Activated B cell treated with CpG ODN at 0.5 μM for 24 hours (primary cell): ENCODE measurements at places on chromosomes 1 and 21. TPM values are rescaled to one million over a fixed set of nuclear protein-coding genes. Genes with fewer than 3 reads are reported as not detected.

DNA sequence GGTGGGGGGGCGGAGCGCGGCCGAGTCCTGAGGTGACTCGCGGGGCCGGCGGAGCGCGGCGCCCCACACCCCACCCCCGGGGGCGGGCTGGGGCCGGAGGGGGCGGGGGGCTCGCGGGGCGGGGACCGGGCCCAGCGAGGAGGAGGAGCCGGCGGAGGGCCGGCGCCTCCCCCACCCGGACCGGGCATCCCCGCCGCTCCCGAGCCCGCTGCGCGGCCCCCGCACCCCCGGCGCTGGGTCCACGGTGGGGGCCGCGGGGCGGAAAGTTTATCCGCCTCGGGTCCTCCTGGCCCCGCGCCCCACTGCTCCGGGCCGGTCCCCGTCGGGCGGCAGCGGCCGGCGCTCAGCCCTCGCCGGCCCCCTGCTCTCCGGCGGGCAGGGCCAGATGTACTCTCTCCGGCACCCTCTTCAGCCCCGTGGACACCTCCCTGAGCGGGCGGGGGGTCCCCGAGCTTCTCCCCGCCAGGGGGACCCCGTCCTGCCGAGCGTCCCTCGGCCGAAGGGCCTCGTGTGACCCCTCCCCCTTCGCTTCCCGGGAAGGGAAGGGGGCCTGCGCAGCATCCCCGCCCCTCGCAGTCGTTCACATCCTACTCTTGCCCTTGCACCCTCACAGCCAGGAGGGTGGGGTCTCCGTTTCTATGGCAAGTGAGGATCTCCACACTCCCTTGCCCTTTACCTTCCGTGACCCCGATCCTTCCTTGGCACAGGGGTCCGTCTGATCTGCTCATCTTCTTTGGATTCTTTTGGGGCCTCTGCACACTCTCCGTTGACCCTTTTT is 663 bp downstream of the CAMTA1 start:
- no peaks in the 10 kb centered on the region for H3K27me3 ChIP-seq
- peaks cover 56% of the 10 kb centered on the region for H3K4me1 ChIP-seq
- DNase-seq = peak; percentile 60
- H3K27ac ChIP-seq = peak overlapping the region; percentile 93
- peaks cover 22% of the 10 kb centered on the region for H3K36me3 ChIP-seq
- H3K4me3 ChIP-seq = peak overlapping the region; percentile 96

- H3K27ac ChIP-seq = no peak overlapping the region
- H3K4me1 ChIP-seq = no peaks in the 10 kb centered on the region
- no peaks in the 10 kb centered on the region for H3K27me3 ChIP-seq
- H3K4me3 ChIP-seq = no peak overlapping the region
- no peaks in the 10 kb centered on the region for H3K36me3 ChIP-seq
- no peak for DNase-seq
Measured at GRCh38 chr1:19065526-19066247, 109.2 kb upstream of the IFFO2 start.

DNA sequence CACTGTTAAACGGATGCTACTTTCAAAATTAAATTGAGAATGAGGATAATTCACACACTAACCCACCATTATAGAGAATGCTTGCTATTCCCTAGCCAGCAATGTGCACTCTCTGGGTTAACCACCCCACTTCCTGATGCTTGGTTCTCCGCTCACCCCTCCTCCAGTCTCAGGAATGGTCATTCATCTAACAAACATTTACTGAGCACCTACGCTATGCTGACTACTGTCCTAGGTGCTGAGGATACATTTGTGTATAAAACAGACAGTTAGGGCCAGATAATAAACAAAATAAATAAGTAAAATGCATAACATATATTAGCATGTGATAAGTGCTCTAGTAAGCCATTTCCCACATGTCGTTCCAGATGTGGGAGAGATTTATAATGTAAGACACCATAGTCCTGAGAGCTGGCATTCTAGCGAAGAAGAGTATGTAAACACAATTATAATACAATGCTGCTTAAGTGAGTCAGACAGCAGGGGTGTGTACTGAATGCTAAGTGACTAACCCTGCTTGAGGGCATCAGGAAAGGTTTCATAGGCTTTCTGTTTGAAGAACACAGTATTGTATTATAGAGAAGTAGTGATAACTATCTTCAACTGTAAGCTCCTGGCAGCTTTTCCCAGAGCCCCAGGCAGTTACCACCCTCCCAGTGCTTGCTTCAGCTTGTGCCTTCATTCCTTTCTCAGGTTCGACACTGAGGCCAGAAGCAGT is 126.7 kb upstream of the CACHD1 start:
- no peak overlapping the region for H3K27ac ChIP-seq
- H3K36me3 ChIP-seq = no peaks in the 10 kb centered on the region
- H3K4me1 ChIP-seq = no peaks in the 10 kb centered on the region
- DNase-seq = no peak
- H3K4me3 ChIP-seq = no peak overlapping the region

- H3K4me1 ChIP-seq = peaks cover 69% of the 10 kb centered on the region
- peak overlapping the region; percentile 78 for H3K27ac ChIP-seq
- DNase-seq = no peak
- H3K36me3 ChIP-seq = peaks cover 35% of the 10 kb centered on the region
- no peaks in the 10 kb centered on the region for H3K27me3 ChIP-seq
Measured at GRCh38 chr1:84991097-84991920, 5.6 kb downstream of the MCOLN2 start.

DNA sequence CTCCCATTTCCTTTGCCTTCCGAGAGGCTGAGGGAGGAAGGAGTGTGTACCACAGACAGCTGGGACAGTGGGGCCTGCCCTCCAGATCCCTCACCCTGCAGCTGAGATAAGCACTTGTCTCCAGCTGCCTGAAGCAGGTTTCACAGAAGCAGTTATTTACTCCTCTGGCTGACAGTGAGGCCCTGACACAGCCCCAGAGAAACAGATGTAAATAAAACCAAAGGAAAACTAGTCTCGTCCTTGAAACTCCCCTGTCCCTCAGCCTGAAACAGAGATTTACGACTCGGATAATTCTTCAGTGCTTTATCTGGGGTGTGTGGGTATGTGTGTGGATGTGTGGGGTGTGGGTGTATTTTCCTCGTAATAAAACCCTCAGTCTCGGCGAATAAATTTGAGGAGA is 181.1 kb downstream of the IGSF21 start:
- H3K4me1 ChIP-seq = no peaks in the 10 kb centered on the region
- H3K36me3 ChIP-seq = no peaks in the 10 kb centered on the region
- H3K27ac ChIP-seq = no peak overlapping the region
- no peak for DNase-seq
- H3K27me3 ChIP-seq = peaks cover 16% of the 10 kb centered on the region
- H3K4me3 ChIP-seq = no peak overlapping the region

DNA sequence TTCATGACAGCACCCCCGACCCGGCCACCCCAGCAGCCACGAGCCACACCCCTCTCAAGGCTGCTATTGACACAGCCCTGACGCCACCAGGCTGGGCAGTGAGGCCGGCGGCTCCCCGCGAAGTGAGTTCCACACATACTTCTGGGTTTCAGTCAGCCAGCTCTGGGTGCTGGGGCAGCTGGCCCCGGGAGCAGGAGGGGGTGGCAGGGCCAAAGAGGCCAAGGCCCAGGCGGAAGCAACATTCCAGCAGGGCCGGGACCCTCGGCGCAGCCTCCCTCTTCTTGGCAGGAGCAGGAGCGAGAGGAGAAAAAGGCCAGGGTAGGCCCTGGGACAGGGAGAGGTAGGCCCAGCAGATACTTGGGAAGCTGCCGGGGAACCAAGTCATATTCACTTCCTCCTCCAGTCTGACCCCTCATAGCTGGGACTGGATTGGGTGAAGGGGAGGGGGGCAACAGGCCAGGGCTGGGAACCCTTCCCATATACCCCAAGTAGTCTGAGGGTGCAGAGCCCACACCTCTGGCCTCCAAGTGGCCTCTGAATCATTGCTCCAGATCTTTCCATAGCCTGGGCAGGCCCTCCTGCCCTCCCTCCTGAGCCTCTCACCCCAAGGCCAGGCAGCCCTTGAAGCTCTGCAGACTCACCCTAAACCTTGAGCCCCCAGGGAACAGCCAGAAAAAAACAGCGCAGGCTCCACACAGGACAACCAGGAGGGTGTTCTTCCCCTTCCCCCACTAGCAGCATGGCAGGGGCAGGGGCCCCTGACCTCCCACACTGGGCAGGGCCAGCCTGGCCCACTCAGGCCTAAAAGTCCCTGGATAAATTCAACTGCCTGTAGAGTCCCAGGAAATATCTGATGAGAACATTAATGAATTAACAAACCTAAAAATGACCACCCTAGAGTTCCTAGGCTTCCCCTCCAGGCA is 5.7 kb downstream of the HSPG2 start:
- H3K4me3 ChIP-seq = no peak overlapping the region
- peaks cover 17% of the 10 kb centered on the region for H3K27me3 ChIP-seq
- H3K27ac ChIP-seq = no peak overlapping the region
- H3K36me3 ChIP-seq = no peaks in the 10 kb centered on the region

DNA sequence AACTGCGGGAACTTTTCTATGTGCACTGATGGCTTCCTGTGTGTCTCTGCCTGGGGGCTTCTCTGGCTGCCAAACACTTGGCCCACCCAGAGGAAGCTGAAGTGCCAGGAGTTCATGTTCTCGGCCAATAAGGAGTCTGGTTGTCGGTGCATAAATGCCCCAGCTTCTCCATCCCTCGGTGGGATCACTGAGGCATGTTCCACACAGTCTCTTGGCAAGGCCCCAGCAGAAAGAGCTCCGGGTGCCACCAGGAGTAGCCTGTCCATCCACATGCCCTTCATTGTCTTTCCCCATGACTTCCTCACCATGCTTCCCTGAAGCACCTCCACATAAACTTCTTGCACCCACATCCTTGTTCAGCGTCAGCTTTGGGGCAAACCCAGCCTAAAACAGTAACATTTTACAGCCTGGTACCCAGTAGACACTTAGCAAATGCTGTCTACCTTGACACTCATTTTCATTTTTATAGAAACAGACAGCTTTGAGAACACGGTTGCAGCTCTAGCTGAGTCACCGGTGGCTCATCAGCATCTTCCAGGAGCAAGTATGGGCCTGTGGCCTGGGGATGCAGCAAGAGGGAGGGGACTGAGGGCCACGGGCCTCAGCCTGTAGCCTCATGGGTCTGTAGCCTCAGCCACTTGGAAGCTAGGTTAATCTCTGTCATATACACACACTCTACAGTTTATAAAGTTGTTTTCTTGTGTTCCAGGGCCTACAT is 14.8 kb upstream of the CDCP2 start:
- no peak overlapping the region for H3K4me3 ChIP-seq
- no peak overlapping the region for H3K27ac ChIP-seq
- no peaks in the 10 kb centered on the region for H3K4me1 ChIP-seq
- peaks cover 1% of the 10 kb centered on the region for H3K36me3 ChIP-seq

GRCh38 chr1:42730988-42731387 is 9.0 kb downstream of the CLDN19 start:
- no peaks in the 10 kb centered on the region for H3K27me3 ChIP-seq
- no peak overlapping the region for H3K4me3 ChIP-seq
- no peak overlapping the region for H3K27ac ChIP-seq
- peaks cover 7% of the 10 kb centered on the region for H3K4me1 ChIP-seq
- H3K36me3 ChIP-seq = no peaks in the 10 kb centered on the region
- no peak for DNase-seq

- DNase-seq = no peak
- peaks cover 3% of the 10 kb centered on the region for H3K36me3 ChIP-seq
- no peak overlapping the region for H3K27ac ChIP-seq
- peaks cover 22% of the 10 kb centered on the region for H3K4me1 ChIP-seq
- H3K4me3 ChIP-seq = peak overlapping the region; percentile 50
Measured at GRCh38 chr1:90718411-90719329, 1.6 kb upstream of the BARHL2 start.

DNA sequence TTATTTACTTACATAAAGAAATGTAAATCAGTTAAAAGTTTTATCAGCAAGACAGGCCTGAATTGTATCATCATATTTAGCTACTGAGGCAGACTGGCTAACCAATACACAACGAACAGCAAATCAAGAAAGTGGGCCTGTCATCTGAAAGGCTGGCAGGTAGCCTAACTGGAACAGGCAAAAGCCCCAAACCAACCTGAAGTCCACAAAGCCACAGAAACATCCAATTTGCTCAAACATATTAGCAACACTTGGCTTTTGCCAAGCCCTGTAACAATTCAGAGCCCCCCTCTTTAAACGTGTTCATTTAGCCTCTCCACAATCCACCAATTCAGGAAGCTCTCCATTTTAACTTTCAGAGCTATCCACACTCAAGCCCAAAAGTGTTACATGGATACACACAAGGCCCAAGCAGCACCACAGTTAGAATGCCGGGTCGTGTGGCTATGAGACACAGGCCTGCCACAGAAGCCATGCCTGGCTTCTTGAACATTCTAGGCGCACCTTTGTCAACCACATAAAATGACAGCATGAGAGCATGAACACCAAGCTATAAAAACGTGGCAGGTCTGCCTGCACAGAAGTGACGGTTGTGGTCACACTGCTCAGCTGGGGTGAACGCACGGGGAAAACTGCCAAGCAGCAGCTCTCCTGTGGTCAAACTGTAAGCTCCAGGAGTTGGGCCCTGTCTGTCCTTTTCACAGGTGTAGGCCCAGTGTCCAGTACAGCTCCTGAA is 49.3 kb downstream of the CD34 start:
- peaks cover 53% of the 10 kb centered on the region for H3K4me1 ChIP-seq
- H3K27me3 ChIP-seq = no peaks in the 10 kb centered on the region
- no peak overlapping the region for H3K4me3 ChIP-seq
- peaks cover 44% of the 10 kb centered on the region for H3K36me3 ChIP-seq
- no peak for DNase-seq

DNA sequence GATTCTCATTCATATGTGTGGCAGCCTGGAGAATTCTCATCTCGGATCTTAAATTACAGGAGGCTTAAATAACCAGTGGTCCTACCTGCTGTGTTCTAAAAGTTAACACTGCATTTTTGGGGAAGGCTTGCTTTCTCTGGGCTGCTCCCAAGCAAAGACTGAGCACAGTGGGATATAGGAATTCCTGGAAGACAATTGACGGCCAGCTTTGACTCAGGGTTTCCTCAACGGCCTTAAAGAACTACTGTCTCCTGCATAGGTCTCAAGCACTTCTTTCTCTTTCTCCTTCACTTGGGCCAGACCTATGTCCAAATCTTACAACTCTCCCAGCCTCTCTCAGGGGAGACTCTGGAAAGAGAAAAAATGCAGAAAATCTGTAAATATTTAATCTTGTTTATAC is 1.0 kb upstream of the KRTAP13-3 start:
- no peaks in the 10 kb centered on the region for H3K4me1 ChIP-seq
- H3K36me3 ChIP-seq = no peaks in the 10 kb centered on the region
- no peak for DNase-seq
- no peak overlapping the region for H3K4me3 ChIP-seq

DNA sequence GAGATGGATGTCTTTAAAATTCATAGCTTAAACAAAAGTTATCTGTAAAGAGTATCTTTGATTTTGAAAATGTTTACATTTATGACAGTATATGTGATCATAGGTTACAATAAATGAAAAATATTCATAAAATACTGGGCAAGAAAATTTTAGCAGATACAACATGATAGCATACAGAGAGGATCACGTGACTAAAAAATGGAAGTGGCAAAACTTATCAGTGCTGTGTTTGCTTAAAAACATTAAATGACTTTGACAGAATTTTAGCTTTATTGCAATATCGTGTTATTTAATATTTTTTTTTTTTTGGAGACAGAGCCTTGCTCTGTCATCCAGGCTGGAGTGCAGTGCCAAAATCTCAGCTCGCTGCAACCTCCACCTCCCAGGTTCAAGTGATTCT is 2294.1 kb downstream of the NCAM2 start:
- no peak for DNase-seq
- H3K27me3 ChIP-seq = no peaks in the 10 kb centered on the region
- H3K36me3 ChIP-seq = no peaks in the 10 kb centered on the region
- H3K4me3 ChIP-seq = no peak overlapping the region

The HLX gene
- total RNA-seq = 3.2 and 4.6 TPM in 2 replicates

The KRTAP12-2 gene
- total RNA-seq = not detected in 2 replicates

The LHX8 gene
- not detected in 2 replicates for total RNA-seq

The CD2 gene
- total RNA-seq = 0.35 and 0.37 TPM in 2 replicates

The COL16A1 gene
- total RNA-seq = 0.17 and 0.31 TPM in 2 replicates

The PDE9A gene
- total RNA-seq = 0.58 and 0.83 TPM in 2 replicates

The F5 gene
- 0.66 and 0.67 TPM in 2 replicates for total RNA-seq

The LCE1C gene
- total RNA-seq = not detected in 2 replicates

The S100A8 gene
- 0.93 TPM in 1 of 2 replicates, not detected in the other for total RNA-seq

The COL18A1 gene
- total RNA-seq = 1.2 and 1.6 TPM in 2 replicates

The SPATC1L gene
- 7.5 and 7.9 TPM in 2 replicates for total RNA-seq
